ENCODE measurements at places on chromosomes 13 and 19.

- ATAC-seq, result no peak
Observed at GRCh38 chr19:48959341-48960239, 4.9 kb downstream of the BAX start.

DNA sequence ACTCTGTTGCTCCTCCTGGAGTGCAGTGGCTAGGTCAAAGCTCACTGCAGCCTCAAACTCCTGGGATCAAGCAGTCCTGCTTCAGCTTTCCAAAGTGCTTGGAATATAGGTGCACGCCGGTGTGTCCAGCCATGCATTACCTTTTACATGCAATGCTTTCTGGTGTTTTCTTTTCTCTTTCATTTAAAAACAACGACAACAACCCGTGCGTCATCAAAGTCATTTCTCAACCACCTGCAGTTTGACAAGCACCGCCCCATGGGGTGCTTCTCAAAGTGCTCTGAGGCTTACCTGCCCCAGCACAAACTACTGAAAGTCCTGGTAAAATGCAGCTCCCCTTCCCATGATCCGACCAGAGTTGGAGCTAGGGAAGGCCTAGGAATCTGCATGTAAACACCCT, 7.1 kb downstream of the QTRT1 start:
- no peak for ATAC-seq

- no peak for ATAC-seq
Observed at GRCh38 chr13:45627656-45628055, 12.1 kb upstream of the ERICH6B start.

DNA sequence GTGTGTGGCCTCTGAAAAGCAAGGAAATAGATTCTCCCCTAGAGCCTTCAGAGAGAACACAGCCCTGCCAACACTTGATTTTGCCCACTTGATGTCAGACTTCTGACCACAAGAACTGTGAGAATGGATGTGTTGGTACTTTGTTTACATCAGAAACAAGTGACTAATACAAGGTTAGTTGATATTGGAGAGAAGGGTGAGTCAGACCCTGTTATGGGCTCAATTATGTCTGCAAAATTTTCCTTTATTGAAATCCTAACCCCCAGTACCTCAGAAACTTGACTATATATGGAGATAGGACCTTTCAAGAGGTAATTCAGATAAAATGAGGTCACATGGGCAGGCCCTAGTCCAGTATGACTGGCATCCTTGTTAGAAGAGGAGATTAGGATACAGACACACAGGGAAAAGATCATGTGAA, 226.7 kb downstream of the RFC3 start:
- no peak for ATAC-seq

DNA sequence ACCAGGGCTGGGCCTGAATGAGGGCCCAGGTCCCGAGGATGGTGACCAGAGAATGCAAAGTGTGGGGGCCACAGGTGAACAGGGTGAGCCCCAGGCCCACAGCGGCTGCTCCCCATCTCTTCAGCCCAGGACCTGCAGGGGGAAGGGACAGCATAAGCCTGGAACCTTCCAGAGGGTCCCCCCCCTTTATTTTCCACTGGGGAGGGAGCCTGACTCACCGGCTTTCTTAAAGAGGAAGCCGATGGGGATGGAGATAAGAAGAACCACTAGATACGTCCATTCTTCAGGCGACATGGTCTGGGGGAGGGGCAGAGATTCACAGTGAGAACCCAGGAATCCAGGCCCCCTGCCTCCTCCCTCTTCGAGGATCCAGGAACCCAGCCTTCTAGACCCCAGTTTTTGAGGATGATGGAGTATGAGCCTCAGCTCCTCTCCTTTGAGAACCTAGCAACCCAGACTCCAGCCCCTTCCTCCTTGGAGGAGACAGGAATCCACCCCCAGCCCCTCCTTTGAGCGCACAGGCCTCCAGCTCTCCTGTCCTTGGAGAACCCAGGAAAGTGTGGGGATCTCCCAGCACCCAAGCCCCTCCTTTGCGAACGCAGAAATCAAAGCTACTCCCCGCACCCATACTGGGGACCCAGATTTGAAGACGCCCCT, 1.0 kb downstream of the MBOAT7 start:
- no peak for ATAC-seq

Data from activated CD4-positive, CD25-positive, alpha-beta regulatory T cell treated with anti-CD3 and anti-CD28 coated beads, Interleukin-2, amount 50 U/mL, for 24 hours (primary cell).